Effector CD4-positive, alpha-beta T cell (primary cell): ENCODE measurements at places on chromosomes 11 and 22.

GRCh38 chr22:30572840-30573593 lies 1.4 kb downstream of the GAL3ST1 start:
- DNase-seq = no peak

GRCh38 chr11:32044158-32044863 lies 46.6 kb upstream of the RCN1 start:
- DNase-seq = no peak

DNA sequence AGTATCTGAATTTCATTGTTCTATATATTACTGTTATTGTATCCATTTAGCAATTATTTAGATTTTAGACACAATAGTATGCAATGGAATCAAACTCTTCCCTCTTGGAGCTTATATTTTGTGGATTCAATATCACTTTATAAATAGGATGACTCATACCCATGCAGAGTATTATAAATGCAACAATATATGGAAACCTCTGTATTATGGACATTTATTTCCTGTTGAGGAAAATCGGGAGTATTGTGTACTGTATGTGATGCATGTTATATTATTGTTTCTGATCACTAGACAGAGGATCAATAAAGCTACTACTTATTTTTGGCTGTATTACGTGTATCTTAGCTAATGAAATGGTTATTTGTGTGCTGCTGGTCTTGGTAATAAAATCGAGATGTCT lies 770 bp downstream of the METTL15 start:
- DNase-seq = no peak

- no peak for DNase-seq
Measured at GRCh38 chr22:33255791-33256190, 197.6 kb upstream of the SYN3 start.

DNA sequence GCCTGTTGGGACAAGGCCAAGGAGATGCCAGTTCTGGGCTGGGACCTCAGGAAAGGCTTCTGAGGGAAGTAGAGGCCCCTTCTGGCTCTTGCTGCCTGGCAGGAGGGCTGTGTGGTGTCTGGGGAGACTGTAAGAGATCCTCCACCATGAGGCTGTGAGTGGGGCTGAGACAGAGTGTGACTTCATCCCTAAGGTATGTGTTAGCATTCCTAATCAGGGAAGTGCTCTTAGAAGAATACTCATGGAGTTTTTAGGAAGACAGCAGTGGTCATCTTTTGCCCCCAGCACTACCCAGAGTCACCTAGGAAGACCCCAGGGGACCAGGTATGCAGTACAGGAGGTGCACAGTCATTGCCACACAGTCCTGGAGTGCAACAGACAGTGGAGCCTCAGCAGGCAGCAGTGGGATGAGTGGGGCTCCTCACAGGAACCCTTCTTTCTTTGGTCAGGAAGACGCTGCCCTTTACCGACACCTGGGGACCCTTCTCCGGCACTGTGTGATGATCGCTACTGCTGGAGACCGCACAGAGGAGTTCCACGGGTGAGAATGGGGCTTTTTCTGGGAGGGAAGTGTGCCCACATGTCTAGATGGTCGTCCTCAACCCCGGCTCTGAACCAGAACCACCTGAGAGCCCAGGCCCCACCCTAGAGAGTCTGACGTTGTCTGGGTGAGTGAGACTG lies 2.8 kb downstream of the RIC8A start:
- no peak for DNase-seq

- DNase-seq = no peak
Measured at GRCh38 chr11:33160136-33160535, 1.1 kb downstream of the CSTF3 start.

DNA sequence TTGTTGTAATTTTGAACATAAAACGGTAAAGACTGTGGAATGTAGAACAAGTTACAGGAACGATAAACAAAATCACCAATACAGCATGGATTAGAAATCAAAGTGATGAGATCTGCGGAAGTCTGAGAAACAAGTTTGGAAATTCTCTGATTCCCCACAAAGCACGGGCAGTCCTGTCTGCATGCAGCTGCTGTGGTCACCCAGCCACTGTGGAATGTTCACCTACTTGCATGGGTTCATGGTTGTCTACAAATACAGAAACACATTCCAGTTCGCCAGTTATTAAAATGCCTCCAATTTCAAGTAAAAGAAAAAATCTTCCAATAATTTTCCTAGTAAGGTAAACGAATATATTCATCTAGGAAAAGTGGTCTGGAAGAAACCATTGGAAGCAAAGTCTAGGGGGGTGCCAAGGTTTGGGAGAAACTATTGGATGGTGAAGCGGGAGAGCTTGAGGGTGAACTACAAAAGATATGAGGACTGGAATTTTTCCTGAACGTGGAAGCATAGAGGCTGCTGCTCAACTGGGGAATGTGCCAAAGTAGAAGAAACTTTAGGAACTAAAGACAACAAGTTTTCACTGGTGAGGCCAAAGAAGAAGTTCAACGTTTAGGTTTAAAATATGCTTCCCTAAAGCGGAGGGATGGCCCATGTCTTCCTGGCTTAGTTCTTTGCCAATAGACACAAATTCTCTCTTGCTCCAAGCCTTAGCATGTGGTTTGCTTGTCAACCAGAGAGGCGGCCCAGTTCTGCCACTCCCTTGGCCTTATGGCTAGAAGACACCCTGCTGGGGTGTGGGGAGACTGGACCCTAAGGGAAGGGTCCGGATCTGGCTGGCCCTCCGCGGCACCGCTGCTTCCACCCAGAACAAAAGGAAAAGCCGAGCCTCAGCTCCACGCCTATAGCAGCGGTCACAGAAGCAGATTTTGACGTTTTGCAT lies 70.2 kb downstream of the CTTN start:
- DNase-seq = no peak

DNA sequence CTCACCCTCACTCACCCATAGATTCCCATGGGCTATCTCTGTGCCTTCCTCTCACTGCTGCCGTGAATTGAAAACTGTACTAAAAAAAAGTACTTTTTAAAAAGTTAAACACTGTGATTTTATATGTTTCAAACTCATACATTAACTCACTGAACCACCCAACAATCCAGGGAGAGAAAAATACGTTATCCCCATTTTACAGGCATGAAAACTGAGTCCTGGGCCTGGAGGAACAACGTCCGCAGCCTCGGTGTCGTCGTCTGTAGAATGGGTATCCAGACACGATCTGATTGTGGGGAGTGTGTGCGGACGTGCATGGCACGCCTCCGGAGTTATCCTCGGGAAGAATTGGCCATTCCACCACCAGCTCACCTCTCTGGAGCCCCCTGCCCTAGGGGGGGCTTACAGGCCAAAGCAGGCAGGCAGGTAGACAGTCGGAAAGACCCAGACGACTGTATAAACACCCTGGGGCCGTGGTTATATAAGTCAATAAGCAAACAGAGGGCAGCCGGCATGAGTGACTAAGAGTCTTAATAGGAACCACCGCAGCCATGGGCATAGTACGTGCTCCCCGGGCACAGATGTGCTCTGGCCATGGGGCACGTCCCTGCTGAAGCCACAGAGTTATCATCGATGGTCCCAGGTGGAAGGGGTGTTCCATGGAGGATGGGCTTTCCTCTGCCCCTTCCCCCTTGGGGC lies 7.1 kb upstream of the PDGFB start:
- DNase-seq = no peak

- DNase-seq = no peak
Measured at GRCh38 chr11:63558459-63559157, 4.6 kb downstream of the PLAAT2 start.

GRCh38 chr11:623999-624704 lies 603 bp downstream of the CDHR5 start:
- no peak for DNase-seq

- DNase-seq = no peak
Measured at GRCh38 chr11:113242767-113243397, 71.5 kb upstream of the TTC12 start.

DNA sequence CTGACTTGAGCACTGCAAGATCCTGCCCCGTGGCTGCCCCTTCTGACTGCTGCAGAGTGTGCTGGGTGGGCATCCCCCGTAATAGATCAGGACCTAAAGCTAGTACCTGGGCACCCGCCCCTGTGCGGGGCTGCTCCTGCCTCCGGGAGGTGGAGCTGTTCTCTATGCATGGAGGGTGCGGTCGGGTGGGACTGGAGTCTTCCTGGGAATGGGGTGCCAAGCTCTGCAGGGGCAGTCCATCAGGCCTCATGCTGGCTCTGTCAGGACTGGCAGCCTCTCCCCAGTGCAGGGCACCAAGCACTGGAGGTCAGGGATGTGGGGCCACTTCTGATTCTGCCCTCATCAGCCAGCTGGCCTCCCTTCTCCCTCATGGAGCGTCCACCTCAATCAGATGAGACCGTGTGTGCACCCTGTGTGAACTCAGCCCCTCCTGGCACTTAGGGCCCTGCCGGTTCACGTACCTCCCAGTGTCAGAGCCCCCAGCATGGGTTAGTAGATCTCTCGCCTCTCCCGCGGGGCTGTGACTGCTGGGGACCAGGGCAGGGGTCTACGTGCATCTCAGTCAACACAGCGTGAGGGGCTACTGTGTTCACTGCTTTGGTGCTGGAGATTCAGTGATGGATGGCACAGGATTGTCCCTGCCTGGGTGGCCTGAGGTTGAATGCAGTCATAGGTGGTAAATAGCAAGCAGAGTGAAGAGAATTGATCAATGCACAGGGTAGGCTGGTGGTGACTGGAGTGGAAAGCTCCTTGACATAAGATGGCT lies 30.8 kb downstream of the MPPED1 start:
- DNase-seq = no peak

DNA sequence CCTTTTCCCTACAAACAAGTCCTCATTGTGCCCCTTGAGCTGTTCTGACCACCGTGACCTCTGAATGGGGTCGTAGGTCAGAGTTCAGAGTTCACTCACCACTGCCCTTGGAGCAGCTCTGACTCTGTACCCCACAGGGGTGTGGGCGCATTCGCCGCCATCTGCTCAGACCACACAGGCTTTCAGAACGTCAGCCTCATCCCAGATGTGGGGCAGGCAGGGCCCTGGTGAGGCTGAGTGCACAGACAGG lies 14.8 kb upstream of the MUC5B start:
- DNase-seq = no peak

- DNase-seq = no peak
Measured at GRCh38 chr11:123186286-123186685, 8.8 kb downstream of the CLMP start.

GRCh38 chr11:82869657-82870056 lies 30.6 kb downstream of the PRCP start:
- no peak for DNase-seq

GRCh38 chr11:128745311-128746136 lies 51.7 kb downstream of the FLI1 start:
- no peak for DNase-seq

- DNase-seq = no peak
Measured at GRCh38 chr11:95829580-95830259, 39.4 kb downstream of the CEP57 start.

GRCh38 chr11:116736763-116737162 lies 36.0 kb downstream of the BUD13 start:
- no peak for DNase-seq

- DNase-seq = no peak
Measured at GRCh38 chr22:48686694-48687302, 1140.9 kb downstream of the BRD1 start.

GRCh38 chr22:21866833-21867527 lies 465 bp downstream of the MAPK1 start:
- no peak for DNase-seq

DNA sequence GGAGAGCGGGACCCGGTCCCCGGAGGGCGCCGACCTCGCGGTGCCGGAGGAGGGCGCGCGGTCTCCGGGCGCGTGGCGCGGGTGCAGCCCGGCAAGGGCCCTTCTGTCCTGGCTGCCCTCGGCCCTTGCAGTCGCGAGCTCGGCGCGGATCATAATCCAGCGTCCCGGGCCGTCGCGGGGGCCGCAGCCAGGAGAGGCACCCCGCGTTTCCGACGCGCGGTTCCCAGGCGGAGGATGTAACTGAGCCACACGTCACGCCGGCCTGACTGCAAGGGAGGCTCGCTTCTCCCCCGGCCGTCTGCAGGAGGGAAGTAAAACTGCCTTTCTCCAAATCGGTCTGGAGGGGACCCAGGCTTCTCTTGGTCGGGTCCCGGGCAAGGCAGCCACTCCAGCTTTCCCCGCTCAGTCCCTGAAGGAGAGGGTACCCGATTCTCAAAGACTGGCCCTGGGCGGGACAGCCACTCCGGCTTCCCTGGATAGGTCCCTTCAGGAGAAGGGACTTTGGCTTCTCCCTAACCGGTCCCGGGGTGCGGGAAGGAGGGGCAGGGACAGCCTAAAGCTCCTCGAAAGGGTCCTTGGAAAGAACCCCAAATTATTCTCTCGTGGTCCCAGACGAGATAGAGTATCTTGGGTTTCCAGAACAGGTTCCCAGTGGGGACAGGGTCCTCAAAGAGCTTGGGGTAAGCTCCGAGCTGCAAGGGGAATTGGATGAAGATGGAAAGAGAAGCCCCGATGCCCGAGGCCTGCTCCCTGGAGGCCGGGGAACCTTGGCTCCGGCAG lies 836 bp downstream of the SPON1 start:
- DNase-seq = no peak

DNA sequence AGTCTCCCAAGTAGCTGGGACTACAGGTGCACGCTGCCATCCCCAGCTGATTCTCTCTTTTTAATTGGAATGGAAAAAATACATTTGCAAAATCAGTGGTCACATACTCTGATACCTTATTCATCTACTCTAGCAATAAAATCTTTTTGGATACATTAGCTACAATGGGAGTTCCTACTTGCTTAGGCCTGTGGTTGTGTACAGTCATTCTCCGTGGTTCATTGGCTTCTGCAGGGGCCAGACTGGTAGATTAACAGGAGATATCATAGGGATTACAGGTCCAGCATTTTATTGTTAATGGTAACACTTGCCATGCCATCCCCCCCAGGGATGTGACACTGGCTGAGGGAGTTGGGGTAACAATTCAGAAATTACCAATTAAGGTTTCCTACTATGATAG lies 140.0 kb downstream of the ADAMTS15 start:
- DNase-seq = no peak

DNA sequence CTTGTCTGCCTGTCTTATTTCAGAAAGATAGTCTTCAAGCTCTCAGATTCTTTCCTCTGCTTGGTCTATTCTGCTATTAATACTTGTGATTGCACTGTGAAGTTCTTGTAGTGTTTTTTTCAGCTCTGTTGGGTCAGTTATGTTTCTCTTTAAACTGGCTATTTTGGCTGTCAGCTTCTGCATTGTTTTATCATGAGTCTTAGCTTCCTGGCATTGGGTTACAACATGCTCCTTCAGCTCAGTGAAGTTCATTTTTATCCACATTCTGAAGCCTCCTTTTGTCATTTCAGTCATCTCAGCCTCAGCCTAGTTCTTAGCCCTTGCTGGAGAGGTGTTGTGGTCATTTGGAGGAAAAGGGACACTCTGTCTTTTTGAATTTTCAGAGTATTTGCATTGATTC lies 15.5 kb upstream of the DEPDC7 start:
- no peak for DNase-seq

DNA sequence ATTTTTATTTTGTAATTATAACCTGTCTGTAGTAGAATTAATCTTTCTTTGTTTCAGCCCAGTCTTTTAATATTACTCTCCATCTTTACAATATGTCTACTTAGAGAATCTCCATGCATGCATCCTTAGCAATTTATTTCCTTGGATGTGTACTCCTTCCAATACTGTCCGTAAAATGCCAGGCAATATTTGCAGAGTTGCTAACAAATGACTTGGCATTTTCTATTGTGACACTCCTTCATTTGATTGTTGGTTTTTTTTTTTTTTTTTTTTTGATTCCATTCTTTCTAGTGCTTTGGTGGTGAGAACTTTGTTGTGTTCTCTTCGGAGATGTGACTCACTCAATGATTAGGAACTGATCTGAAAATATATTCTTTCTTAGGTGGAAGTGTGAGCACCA lies 220.3 kb downstream of the CNTN5 start:
- DNase-seq = no peak
